GM04503 (cell line): ENCODE measurements at places on chromosomes 12 and 14.

DNA sequence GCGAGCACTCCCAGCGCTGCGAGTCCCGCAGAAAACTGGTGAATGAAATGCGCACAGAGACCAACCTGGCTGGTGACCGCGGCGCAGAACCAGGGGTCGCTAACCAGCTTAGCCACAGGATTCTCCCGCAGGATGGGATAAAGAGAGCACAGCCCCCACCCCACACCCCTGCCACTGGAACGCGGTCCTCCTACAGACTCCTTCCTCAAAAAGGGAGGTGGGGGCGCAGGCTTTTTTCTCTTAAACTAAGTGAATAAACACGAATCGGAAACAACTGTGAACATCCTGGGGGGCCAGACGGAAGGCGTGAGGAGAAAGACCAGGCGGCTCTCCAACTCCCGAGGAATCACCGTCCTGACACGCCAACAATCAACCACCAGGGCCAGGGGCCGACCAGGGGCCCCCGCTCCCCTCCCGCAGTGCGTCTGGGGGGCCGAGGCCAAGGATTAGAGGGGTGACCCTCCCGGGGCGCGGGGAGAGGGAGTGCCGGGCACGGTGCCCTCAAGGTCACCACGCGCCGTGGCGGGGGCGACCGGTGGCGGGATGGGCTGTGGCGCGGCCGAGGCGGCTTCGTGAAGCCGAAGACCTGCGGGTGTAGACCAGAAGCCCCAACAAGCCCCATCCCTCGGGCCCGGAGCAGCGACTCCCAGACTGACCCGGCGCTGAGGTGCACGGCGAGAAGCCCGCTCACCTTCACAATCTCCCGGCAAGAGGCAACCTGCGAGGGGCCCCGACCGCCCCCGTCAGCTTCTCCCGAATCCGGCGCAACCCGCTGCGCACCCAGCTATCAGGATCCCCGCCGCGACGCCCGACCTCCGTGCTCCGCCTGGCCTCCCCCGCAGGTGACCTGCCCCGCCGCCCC is 704 bp downstream of the ATP2B1 start:
- no peak for DNase-seq

DNA sequence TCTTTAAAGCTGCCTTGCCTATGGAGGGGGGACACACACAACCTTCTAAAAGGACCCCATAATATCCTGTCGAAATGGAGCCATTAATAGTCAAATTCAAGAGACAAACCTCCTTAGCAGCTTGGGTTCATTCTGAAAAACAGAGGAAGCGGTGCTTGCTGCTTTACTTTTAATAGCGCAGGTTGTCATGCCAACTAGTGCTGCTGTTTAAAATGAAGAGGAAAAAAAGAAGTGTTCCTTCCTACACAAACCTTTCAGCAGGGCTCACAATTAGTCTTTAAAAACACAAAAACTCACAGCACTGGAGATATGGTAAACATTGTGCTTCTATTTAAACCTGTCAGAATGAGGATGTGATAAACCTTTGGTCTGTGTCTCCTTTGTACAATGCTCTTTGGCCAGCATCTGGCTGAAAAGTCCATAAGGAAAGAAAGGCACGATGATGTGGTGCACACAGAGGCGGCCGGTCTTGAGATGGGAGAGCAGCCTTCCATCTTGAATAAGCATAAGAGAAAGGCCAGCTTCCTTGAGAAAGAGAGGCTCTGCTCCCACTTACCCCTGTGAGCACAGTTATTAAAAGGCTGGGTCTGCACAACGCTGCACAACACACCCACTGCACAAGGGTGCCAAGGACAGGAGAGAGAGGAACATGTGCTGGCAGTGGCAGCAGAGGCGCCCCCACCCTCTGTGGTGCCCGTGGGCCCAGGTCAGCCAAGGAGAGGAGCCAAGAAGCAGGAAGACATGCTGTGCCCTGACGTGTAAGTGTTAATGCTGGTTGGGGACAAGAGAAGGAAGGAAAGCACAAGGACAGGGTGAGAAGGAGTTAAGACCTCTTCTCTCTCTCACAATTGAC is 144.6 kb downstream of the TTC7B start:
- DNase-seq: no peak

GRCh38 chr12:4763549-4763948 is 43.3 kb downstream of the GALNT8 start:
- DNase-seq: no peak

DNA sequence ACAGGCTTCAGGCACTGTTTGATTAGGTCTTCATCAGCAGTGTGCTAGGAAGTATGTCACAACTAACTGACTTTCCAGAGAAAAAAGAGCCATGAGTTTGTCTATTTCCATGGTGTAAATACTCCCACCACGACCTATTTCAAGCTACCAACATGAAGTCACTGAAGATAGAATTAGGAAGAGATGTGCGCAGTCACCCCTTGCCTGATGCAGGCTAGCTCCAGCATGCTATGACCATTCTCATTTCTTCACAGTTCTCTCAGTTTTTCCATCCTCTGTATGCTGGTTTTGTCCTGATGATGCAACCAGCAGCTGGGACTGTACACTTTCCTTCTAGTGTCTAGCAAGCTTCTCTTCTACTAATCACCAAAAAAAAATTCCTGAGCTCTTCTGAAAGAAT is 191.6 kb upstream of the NUDT4 start:
- DNase-seq: no peak

DNA sequence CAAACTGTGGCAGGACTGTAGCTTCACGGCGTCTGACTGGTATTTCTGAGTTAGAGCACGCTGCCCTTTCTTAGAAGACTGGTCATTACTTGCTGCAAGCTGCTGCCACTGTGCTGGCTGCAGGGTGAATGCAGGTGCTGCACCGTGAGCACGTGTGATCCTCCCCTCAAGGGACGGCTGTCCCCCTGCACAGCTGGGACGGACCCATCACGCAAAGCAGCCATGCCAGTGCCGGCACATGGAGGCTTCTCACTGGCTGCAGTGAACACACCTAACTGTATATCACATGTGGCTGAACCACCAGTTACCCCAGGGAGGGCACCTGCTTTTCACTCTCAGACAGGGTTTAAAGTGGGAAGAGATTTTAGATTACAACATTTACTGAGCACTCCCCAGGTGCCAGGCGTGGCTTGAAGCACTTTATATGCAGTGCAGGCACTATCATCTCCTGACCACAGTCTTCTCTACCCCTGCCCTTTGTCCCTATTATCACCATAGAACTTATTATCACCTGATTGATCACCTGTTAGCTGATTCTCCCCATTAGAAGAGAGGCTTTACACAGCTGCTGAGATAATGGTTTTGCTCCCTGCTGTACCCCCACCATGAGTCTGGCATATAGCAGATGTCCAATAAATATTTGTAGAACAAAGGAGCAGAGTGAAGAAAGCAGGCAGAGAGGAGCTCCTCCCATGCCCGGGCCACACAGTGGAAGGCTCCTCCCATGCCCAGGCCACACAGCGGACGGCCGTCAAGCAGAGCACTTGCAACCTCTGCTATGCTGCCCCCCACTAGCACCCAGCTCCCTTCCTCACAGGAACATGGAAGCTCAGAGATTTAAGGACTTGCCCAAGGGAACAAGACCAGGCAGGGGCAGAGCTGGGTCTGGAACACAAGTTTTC is 25.9 kb downstream of the SLC25A47 start:
- DNase-seq: no peak
